ENCODE measurements at places on chromosomes 1 and 21.

DNA sequence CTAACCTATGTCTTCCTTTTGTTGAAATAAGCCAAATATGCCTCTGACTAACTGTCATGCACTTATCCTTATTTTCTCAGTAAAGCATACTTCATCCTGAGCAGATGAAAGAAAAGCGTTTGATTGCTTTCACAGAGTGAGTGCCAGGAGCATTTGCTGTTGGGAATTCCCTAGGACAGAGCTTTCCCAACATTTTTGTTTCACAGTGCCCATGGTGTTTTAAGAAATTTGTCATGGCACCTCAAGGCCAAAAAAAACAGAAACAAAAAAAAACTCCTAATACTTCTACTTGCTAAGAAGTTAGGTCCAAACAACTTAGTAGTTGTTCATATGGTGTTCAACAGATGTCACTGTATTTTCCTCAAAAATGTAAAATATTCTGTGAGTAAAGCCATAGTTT, 120.8 kb upstream of the BMP8A start:
- DNase-seq: no peak

- no peak for DNase-seq
These were observed 61.3 kb downstream of the H3-3A start for GRCh38 chr1:226123591-226124471.

GRCh38 chr1:158146165-158146564, 34.5 kb upstream of the CD1D start:
- DNase-seq: no peak

- no peak for DNase-seq
These were observed 21.6 kb downstream of the MAP3K21 start for GRCh38 chr1:233349137-233349536.

DNA sequence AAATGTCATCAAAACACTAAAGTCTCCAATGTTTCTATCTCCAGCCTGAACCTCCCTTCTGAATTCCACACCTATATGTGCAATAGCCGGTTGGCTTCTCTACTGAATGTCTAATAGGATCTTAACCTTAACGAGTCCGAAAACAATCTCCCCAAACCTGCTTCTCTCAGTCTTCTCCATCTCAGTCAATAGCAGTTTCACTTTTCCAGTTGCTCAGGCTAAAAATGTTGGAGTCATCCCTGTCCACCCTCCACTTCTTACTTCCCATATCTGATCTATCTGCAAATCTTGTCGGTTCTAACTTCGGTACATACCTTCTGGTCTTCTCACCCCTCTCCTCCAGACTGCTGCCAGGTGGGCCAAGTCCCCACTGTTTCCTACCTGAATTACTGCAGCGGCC, 25.5 kb upstream of the CITED4 start:
- no peak for DNase-seq

- DNase-seq: peak; percentile 4
These were observed 127.1 kb upstream of the B3GALT2 start for GRCh38 chr1:193313354-193314140.

- DNase-seq: no peak
These were observed 20.3 kb downstream of the ARHGEF10L start for GRCh38 chr1:17559615-17560419.

DNA sequence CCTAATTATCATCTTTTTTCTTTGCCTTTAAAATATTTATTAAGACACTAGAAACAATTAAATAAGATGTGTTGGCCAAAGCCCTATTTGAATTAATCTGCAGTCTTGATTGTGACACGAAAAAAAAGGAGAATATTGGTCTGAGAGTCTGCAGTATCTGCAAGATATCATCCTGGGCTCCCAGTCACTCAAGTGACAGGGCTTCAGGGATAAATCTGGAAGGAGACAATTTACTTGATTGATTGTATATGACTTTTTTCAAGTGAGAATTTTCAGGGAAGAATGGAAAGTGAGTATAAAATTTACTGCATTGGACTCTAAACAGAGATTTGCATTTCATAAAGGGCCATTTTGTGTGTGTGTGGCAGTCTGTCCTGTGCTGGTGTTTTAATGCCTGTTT, 233.7 kb downstream of the PAPPA2 start:
- no peak for DNase-seq

- DNase-seq: peak; percentile 57
These were observed 67.6 kb downstream of the MAP3K21 start for GRCh38 chr1:233394860-233395717.

- no peak for DNase-seq
These were observed 4.6 kb downstream of the TNFRSF1B start for GRCh38 chr1:12171206-12172041.

- DNase-seq: no peak
These were observed 5.8 kb upstream of the SLC44A5 start for GRCh38 chr1:75616436-75617433.

DNA sequence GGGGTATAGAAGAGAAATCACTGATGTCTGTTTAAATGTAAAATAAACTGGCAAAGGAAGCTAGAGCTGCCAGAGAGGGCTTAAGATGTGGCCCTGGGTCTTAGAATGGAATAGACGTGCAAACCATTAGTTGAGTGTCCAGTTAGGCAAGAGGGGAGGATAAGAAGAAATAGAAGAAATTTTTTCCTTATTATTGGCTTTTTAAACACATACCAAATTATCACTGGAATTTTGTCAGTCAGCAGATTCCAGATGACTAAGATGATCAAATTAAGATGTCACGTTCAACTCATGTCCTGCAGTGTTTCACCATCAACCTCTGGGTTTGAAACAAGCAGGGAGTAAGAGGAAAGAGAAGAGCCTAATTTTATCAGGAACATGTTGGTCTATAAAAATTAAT, 71.6 kb upstream of the C1orf21 start:
- no peak for DNase-seq

- DNase-seq: peak; percentile 27
These were observed 4.4 kb downstream of the MIER1 start for GRCh38 chr1:66929146-66929688.

- DNase-seq: peak; percentile 37
These were observed 133.3 kb upstream of the C1orf105 start for GRCh38 chr1:172287208-172287607.

- no peak for DNase-seq
These were observed 669.6 kb downstream of the PTPRC start for GRCh38 chr1:199308349-199308846.

DNA sequence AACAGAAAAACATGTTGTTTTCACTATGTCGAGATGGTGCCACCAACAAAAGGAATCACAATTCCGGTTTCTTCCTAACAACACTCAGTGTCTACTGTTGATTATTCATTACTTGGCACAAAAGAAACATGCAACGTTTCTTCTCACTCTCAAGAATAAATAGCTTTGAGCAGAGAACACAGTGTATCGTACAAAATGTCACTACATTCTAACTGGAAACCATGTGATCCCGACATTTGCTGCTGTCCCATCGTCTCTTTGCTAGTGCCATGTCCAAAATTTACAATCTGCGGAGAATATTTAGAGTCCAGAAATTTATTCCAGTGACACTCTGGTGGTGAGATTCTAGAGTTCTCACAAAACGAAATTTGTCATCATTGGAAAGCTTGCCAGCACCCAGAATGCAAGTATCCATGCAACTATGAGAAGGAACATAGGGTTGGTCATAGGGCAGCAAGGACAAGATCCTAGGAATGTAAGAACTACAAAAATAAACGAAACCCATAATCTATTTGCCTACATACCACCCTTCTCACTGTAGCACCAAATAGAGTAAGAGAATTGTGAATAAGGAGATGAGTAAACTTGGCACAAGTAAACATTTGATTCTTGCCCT, 505.1 kb downstream of the LTN1 start:
- DNase-seq: no peak

GRCh38 chr1:76657623-76658022, 209.7 kb upstream of the ST6GALNAC5 start:
- no peak for DNase-seq

- no peak for DNase-seq
These were observed 7.0 kb upstream of the MDM4 start for GRCh38 chr1:204509186-204509635.

DNA sequence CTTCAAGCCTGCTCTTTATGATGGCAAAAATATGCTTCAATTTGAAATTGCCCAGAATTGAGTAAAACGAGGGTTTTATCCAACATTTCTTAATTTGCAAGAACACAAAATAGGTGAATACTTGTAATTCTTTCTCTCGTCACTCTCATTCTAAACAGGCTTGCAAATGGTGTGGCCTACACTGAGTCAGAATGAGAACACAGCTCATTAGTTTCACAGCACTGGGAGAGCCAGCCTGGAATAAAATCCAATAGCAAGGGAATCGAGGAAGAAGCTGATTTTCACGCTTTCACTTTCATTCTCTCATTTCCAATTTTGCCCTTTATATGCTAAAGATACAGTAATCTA, 537.5 kb downstream of the LTN1 start:
- no peak for DNase-seq

DNA sequence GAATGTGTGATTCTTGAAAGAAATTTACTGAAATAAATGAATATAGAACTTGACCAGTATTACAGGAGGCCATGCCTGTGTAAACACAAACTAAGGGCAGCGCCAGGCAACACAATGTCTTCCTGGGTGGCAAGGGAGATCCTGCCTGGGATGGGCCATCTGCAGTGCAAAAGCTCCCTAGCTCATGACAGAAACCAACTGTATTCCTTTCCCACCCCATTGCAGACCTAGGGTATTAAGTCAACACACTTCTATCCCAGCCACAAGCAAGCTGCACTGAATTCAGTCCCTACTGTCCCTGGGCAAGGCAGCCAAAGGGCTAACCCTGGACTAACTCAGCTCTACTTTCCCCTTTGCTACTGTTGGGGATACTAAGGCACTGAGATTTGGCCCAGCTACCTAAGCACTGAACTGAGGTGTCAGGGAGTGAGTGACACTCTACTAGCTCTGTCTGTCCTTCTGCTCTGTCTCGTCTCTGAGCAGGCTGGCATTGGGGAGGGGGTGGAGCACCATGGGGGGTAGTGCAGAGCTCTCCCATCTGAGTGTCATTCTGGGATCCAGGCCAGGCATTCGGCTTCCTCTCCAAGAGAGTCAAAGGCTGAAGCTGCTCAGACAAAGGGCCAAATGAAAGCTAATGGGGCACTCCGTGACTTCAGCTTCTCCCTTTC, 2.5 kb downstream of the INKA2 start:
- no peak for DNase-seq

DNA sequence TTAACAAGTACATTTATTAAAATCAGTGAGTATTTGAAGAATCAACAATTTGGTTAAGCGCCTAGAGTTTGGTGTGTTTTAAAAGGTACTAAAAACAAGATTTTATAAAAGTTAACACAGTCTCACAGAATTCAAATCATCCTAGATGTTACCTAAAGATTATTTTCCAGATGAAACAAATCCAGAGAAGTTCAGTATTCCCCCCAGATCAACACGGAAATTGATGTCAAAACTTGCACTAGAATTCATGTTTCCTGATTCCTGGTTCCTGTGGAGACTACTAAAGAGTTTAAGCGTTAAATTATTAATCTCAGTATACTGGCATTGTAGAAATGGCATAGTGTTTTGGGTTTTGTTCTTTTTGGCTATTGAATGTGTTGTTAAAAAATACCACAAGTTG, 1.4 kb downstream of the PTBP2 start:
- no peak for DNase-seq

- DNase-seq: no peak
These were observed 88.6 kb upstream of the CACNA1E start for GRCh38 chr1:181394766-181395165.

- DNase-seq: peak; percentile 57
These were observed 36.0 kb downstream of the ALG6 start for GRCh38 chr1:63403386-63403785.

- DNase-seq: no peak
These were observed 45.3 kb downstream of the TARBP1 start for GRCh38 chr1:234433563-234434285.

- peak; percentile 86 for DNase-seq
These were observed 8.0 kb upstream of the CAMK2N1 start for GRCh38 chr1:20493839-20494608.

GRCh38 chr1:202264726-202265125, 71.1 kb downstream of the LGR6 start:
- DNase-seq: no peak

GRCh38 chr1:32114420-32114819, 6.6 kb downstream of the KPNA6 start:
- no peak for DNase-seq

- DNase-seq: no peak
These were observed 23.7 kb downstream of the CAMK1G start for GRCh38 chr1:209607102-209607794.

- DNase-seq: no peak
These were observed 12.1 kb downstream of the PLXNA2 start for GRCh38 chr1:208231881-208232661.

GRCh38 chr1:201686714-201687455, 142.1 kb upstream of the IPO9 start:
- DNase-seq: peak; percentile 30

GRCh38 chr1:109443476-109443875, 17.2 kb upstream of the PSMA5 start:
- DNase-seq: no peak
